ENCODE measurements at places on chromosomes 11 and 22. TPM values are rescaled to one million over a fixed set of nuclear protein-coding genes. Genes with fewer than 3 reads are reported as not detected.

DNA sequence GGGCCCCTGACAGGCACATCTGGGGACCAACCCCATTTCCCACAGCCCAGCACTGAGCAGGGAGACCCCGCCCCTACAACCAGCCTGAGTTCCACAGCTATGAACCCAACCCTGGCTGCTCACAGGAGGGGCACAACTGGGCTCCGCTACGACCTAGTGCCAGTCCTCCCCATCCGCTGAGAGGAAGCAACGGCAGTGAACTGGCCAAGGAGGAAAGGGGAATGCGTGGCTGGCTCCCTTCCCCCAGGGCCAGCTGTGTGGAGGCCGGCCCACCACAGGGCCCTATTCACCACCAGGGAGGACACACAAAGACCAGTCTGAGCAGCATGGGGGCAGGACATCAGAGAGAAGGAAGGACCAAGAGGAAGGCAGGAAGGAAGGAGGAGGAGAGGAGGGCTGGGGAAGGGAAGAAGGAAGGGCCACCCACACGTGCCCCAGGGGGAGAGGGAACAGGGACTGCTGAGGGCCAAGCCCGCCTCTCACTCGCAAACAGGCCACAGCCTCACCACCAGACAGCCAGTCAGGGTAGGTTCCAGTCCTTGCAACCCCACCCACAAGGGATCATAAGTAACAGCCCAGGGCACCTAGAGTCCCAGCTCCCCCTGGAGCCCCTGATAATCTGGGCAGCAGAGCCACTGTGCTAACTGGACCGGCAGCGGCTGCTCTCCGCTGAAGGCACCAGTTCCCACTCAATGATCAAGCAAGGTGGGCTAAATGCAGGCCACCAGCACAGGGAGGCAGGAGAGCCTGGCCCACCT is 8.5 kb upstream of the GAL3ST1 start:
- no peaks in the 10 kb centered on the region for H3K4me1 ChIP-seq
- peaks cover 100% of the 10 kb centered on the region for H3K36me3 ChIP-seq
- no peak overlapping the region for H3K27ac ChIP-seq
- H3K27me3 ChIP-seq: no peaks in the 10 kb centered on the region
- no peak for DNase-seq

DNA sequence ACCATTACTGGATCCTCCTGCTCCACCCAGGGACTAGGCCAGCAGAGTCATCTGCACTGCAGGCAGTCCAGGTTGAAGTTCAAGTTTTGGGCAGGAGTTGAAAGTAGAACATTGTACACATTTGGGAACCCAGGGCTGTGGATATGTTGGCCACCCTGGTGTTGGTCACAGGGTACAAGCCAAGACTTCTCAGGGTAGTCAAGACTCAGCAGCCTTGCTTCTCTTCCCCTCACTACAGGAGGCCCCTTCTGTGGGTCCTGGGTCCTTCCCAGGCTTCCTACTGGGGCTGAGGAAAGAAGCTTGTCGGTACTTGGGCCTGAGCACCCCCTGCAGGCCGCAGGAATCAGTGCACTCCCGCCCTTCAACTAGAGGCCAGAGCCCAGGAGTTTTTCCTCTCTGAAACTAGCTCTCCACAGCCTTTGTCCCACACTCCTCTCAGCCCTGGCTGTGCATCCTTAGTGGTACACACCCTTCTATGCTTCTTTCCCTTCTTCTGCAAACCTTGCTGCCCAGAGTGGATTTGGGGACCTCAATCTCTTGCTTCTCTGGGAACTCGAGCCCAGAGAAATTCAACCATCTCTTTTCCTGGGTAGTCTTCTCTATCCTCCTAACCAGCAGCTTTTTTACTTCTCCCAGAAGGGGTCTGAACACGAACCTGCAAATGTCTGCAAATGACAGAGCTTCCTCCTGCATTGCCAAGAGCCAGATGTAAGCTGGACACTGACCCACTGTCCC is 2.6 kb upstream of the HPX start:
- no peak overlapping the region for H3K27ac ChIP-seq
- peaks cover 8% of the 10 kb centered on the region for H3K4me1 ChIP-seq
- no peak overlapping the region for H3K4me3 ChIP-seq
- no peaks in the 10 kb centered on the region for H3K36me3 ChIP-seq
- peak; percentile 82 for DNase-seq
- H3K27me3 ChIP-seq: no peaks in the 10 kb centered on the region

GRCh38 chr11:132898021-132898420 is 634.3 kb downstream of the OPCML start:
- no peak overlapping the region for H3K27ac ChIP-seq
- no peak overlapping the region for H3K4me3 ChIP-seq
- no peaks in the 10 kb centered on the region for H3K4me1 ChIP-seq
- H3K27me3 ChIP-seq: no peaks in the 10 kb centered on the region

DNA sequence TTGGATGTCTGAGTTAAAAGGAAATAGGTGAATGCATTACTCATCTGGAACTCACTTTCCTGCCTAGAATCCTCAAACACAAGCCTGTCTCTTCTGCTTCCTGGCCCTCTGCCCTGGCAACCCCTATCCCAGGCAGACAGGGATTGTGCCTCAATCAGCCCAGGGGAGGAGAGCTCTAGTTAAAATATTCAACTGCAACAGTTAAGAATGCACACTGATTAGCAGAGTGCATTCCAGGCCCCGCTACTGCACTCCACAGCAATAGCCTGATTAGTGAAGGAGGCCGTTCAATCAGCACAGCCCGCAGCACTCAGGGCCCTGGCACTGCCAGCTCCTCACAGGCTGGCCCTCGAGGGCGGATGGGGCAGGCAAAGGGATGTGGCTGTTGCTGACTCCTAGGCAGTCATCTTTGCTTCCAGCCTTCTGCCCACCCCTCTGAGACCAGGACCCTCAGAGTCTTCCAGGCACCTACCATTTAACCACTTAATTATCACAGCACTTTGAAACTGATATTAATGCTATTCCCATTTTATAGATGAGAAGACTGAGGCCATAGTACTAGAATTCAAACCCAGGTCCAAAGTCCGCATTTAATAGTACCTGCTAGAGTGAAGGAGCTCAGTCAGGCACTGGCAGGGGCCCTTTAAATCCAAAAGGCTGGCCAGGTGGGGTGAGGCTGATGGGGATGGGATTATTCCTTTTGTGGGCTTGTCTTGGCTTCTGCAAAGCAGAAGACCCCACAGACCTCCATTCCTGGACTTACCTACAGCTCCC is 435.3 kb downstream of the SOX6 start:
- H3K36me3 ChIP-seq: no peaks in the 10 kb centered on the region
- DNase-seq: peak; percentile 33
- H3K4me3 ChIP-seq: no peak overlapping the region

DNA sequence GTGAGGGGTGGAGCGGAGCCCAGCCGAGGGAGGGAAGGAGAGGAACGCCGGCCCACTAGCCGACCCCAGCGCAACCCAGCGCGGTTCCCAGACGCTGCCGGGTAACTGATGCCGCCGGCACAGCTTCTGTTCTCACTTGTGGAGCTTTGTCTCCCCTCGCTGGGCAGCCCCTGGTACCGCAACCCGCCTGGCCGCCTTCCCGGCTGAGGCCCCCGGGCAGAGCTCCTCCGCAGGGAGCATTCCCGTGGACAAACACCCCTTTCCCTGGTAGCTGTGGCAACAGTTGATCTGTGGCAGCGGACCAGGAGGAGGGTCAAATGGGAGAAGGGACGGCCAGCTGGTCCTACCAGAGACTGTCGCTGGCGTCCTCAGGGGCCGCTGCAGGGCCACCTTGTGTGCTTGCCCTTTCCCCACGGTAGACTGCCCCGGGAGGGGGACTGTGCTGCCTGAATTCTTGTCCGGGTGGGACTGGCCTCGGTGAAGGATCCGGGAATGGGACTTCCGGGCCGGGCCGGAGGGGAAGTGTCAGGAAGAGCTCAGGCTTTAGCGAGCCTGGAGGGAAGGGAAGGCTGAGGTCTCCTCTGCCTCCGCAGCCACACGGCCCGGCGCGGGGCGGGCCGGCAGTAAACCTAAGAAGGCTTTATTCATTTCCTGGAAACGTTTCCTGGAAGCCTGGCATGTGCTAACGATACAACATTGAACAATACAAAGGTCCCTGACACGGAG is 468.0 kb downstream of the OPCML start:
- no peaks in the 10 kb centered on the region for H3K36me3 ChIP-seq
- no peaks in the 10 kb centered on the region for H3K4me1 ChIP-seq
- no peaks in the 10 kb centered on the region for H3K27me3 ChIP-seq
- DNase-seq: peak; percentile 82
- H3K27ac ChIP-seq: peak overlapping the region; percentile 73
- peak overlapping the region; percentile 30 for H3K4me3 ChIP-seq

DNA sequence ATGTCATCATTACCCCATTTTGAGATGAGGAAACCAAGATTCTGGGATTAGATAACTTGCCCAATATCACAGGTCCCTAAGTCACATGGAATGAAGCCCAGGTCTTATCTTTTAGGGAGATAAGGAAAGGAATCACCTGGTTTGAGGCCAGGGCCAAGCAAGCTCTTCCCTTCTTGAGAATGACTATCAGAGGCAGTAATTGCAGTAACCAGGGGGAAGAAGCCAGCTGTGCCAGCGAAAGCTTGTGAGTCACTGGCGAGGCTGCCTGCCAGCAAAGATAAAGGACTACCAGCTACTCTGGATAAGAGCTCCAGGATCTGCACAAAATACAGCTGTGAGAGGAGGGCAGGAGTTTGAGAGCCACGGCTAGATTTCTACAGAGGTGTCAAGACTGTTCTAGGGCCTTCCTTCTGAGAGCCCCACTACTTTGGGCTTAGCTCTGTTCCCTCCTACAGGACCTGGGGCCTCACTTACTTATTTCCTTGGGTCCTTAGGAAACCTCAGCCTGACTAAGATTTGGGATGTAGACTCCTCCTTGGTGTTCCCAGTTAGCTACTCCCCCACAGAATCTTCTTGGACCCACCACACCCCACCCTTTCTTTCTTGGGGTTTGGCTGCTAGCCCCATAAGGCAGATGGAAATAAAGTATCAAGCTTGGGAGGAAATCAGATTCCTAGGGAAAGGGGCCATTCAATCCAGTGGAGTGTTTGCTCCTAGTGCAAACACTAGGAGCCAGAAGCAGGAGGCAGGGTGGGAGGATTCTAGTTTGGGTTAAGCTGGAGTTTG is 9.7 kb upstream of the CCKBR start:
- H3K4me3 ChIP-seq: no peak overlapping the region
- no peak overlapping the region for H3K27ac ChIP-seq
- no peak for DNase-seq
- H3K4me1 ChIP-seq: no peaks in the 10 kb centered on the region
- H3K27me3 ChIP-seq: no peaks in the 10 kb centered on the region

The GLYAT gene
- not detected for total RNA-seq

The MPPED2 gene
- 12.6 TPM for total RNA-seq

DNA sequence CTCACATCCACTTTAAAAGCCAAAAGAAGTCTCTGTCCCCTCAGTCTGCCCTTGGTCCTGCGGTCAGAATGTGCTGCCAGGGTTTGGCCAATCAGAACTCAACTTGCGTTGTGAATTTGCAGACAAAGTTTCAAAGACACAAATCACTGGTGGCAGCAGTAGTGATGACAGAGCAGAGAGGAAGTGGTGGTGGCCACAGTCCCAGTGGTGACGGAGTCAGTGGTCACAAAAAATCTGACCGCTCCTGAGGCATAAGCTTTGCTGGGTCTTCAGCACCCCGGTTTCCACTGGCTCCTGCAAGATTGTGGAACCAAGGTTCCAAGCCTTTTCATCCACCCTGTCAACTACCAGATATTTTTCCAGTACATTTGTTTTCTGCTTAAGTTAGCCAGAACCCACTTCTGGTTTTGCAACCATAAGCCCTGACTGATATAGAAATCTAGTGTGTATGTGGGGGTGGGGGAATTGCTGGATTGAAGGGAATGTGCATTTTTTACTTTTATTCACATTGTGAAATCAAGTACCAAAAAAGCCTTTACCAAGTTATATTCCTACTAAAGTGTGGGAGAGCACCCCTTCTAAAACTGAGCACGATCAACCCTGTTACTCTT is 112.3 kb downstream of the TMPRSS5 start:
- H3K4me1 ChIP-seq: no peaks in the 10 kb centered on the region
- no peak overlapping the region for H3K27ac ChIP-seq
- DNase-seq: no peak
- H3K36me3 ChIP-seq: no peaks in the 10 kb centered on the region
- H3K4me3 ChIP-seq: no peak overlapping the region

- no peaks in the 10 kb centered on the region for H3K36me3 ChIP-seq
- peaks cover 5% of the 10 kb centered on the region for H3K27me3 ChIP-seq
- peaks cover 38% of the 10 kb centered on the region for H3K4me1 ChIP-seq
- no peak for DNase-seq
- H3K4me3 ChIP-seq: no peak overlapping the region
These were observed 2.1 kb downstream of the BARX2 start for GRCh38 chr11:129377739-129378138.

The TIMM10 gene
- total RNA-seq: 31.7 TPM

- no peak overlapping the region for H3K4me3 ChIP-seq
- H3K27ac ChIP-seq: no peak overlapping the region
- H3K36me3 ChIP-seq: peaks cover 80% of the 10 kb centered on the region
- peak; percentile 56 for DNase-seq
These were observed 28.5 kb downstream of the AMPD3 start for GRCh38 chr11:10483584-10483983.

Data from spleen (tissue), 13 donors.